ENCODE measurements at places on chromosomes 3 and 15.
A peak's percentile ranks its signal among the peaks of the same experiment; 100 is the strongest.

GRCh38 chr15:80559761-80560160 lies 135.3 kb upstream of the ABHD17C start:
- DNase-seq = no peak

- no peak for DNase-seq
Measured at GRCh38 chr15:63668601-63669000, 71.4 kb downstream of the FBXL22 start.

DNA sequence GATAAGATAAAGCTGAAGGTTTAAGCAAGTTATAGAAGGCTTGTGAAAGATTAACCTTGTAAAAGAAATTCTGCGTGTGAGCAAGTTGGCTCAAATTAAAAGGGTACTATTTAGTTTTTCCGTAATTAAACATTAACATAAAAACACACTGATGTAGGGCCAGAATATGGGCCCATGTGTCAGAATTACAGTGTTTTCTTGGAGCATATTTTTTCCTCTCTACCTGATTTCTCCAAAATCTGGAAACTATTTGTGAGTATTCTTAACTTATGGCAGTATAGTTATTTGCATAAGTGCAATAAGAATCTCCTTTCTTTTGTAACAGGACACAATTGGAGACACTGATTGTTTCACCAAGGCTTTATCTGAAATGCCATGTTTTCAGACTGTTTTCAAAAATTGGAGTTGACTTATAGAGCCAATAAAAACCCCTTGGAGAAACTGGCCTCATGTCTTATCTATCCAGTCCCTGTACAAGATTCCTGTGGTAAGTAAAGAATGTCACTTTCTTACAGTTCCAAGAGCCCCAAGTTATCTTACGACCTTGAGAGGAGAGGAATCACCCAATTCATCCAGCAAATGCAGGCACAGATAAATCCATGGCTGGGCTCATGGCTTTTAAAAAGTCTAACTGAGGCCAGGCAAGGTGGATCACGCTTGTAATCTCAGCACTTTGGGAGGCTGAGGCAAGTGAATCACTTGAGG lies 47.8 kb upstream of the P2RY1 start:
- DNase-seq = no peak

GRCh38 chr3:58556761-58557221 lies 19.8 kb upstream of the ACOX2 start:
- DNase-seq = no peak

DNA sequence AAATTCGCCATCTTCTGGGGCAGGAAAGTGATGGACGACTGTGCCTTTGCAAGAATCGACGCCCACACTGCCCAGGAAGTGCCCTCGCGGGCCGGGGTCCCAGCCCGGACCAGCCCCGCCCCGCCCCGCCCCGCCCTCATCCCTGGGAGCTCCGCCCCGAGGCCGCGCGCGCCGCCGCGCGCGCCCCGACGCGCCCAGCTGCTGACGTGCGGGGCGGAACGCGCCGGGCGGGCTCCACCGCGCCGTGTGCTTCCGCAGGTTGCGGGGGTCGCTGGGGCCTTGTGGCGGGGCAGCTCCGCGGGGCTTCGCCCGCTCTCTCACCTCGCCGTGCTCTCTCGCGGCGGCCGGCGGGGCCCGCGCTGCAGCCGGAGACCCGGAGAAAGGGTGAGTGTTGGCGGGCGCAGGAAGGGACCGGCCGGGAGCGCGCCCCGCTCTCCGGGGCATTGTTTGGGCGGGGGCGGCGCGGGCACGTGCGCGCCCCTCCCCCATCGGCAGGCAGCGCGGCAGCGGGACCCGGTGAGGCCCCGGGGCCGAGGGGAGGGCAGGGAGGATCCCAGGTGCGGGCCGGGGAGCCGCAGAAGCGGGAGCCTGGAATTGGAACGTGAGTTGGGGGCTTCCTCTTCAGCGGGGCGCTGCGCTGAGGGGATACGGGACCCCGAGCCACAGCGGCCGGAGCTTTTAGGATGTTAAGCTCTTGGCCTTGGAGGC lies at the start of gene YEATS2:
TSS of gene YEATS2 (plus strand) at position 188 of the 708 bp plus-strand sequence. CDS start 17,366 bp downstream, outside the sequence.
- DNase-seq = peak; percentile 21

DNA sequence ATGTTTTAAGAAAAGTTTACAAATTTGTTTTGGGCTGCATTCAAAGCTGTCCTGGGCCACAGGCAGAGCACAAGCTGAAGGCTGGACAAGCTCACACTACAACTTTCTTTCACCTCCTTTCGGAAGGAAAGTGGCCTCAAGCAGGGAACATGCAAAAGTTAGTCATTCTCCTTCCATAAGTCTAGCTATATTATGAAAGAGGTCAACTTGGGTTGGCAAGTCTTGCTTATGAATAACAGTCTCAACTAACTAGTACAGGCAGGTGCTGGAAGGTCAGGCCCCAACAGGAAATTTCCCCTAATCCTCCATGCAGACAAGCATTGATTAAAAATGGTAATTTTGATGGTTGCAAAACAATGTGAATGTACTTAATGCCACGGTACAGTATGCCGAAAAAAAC lies 69.4 kb downstream of the OSBPL10 start:
- DNase-seq = no peak

GRCh38 chr3:65020281-65021160 lies 332.7 kb upstream of the ADAMTS9 start:
- DNase-seq = no peak

DNA sequence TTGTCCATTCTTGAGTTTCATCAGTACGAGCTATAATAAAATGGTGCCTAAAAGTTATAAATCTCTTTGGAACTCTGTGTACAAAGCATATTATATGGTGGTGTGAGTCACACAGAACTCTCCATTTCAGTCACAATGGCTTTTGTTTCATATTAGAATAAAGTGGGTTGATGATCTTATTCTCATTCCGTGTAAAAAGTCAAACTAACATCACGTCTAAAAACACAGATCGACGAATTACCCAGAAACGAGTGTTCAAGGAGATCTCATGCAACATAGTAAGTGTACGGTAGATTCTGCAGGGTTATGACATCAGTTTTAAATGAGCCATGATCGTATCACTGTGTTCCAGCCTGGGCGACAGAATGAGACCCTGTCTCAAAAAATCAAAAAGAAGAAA lies 122.4 kb downstream of the FOXP1 start:
- no peak for DNase-seq

DNA sequence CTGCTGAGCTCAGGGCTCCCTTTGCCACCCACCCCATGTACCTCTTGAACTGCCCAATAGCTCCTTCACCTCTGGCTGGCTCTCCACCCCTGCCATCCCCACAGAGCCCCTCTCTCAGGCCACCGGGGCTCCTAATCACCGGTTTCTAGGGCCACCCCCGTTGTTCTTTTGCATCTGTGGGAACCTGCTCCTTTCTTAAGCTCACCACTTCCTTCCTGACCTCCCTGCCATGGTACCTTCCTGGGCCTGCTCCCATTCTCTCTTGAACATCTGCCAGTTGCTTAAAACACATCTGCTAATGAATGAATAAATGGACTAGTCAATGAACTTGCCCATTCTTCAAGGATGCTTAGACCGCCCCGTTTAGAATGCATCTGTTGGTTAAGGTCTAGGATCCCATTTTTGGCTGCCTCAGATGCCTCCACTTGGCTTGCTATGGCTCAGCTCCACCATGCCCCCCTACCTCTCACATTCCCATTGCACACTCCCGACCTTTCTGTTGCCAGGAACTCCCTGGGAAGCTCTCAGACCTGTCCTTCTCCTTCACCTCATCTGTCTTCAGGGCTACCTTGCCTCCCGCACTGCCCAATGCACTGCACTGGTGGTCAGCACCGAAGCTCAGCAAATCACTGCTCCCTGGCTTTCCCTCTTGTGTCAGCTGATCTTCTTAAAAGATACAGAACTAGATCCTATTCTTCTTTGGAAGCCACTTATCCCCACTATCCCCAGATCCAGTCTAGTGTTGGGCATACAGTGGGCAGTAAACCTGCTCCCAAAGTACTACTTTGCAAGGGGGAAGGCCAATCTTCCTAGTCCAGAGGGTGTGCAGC lies 9.1 kb downstream of the AMOTL2 start:
- peak; percentile 64 for DNase-seq

- DNase-seq = no peak
Measured at GRCh38 chr3:161104561-161105551, at the start of gene B3GALNT1. Gene B3GALNT1 (minus strand): TSS chr3:161105349. CDS start chr3:161086754, 18,595 bp downstream.

- DNase-seq = no peak
Measured at GRCh38 chr3:111278959-111279358, 207.3 kb downstream of the NECTIN3 start.

GRCh38 chr3:43015991-43016865 lies 37.1 kb downstream of the GASK1A start:
- no peak for DNase-seq

DNA sequence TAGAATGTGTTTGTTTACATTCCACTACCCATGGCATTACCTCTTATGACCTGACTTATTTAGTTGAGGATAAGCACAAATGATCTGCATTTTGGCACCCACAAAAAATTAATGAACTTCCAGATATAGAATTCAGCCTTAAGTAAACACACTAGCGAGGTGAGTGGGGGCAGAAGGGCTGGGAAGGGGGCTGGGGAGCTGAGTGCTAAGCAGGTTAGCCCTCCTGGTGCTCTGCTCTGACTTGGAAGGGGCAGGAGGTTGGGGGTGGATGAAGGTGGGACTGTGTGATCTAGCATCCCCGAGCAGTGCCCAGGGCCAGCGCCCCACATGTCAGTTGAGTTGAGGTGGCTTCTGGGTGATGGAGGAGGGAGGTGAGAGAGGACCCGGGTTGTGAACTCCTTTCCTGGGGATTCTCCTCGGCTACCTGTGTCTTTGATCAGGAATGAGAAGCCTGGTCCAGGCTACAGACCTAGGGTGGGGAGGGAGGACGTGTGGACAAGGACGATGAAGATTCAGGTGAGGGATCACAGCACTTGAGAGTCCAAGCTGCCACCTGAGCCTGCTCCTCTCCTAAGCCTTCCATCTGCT lies 178.6 kb upstream of the SMAD3 start:
- no peak for DNase-seq
